ENCODE measurements at places on chromosomes 5 and 9. TPM values are rescaled to one million over a fixed set of nuclear protein-coding genes. Genes with fewer than 3 reads are reported as not detected.

Gene LCN1
- not detected for total RNA-seq

DNA sequence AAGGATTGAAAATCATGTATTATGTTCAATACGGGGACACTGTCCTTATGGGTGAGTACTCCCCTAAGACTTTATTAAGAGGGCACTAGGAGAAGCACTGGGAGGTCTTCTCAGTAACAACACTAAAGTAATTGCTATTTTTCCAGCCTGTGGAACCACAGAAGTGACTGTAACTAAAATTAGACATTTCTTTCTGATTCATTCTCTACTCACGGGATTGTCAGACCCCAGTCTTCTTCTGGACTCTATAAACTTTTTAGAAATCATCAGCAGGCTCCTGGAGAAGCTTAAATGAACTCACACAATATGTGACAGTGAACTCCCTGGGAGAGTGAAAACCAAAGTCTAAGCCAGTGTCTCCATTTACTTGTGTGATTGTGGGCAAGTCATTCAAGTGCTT, 14.5 kb downstream of the TLR4 start:
- DNase-seq, result no peak

Gene IL4
- total RNA-seq, result not detected

Gene MCTP1
- 28.4 TPM for total RNA-seq

DNA sequence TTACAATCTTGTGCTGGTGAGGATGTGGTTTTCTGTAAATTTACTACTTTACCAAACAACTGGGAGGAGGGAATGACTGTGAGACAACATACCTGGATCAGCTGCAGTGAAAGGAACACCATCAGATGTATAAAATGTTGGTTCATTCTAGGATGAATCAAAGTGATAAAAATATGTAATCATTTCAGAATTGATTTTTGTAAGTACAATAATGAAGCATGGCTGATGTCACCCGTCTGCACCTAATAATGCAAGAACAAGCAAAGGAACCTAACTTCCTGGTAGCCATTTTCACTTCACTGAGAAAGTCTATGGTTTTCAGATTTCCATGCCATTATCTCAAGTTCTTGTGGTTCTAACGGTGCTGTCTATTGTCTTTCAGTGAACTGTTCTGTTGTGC, 18.7 kb upstream of the C5orf34 start:
- DNase-seq, result no peak

DNA sequence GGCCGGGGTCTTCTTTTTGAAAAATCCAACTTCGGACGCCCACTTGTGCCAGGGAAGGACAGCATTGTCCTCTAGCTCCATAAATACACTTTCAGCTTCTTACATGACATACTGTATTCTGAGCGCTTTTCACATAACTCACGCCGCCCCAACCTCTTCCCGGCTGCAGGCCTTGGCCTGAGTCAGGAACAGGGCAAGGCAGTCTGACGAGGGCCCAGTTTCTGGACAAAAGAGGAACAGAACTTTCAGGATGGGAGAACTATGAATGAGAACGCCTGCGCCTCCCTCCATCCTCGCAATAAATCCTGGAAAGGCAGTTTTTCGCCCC, 650 bp downstream of the DCTN4 start:
- no peak for DNase-seq

GRCh38 chr5:93071710-93072109, 509.3 kb downstream of the NR2F1-AS1 start:
- no peak for DNase-seq

- DNase-seq, result no peak
Measured at GRCh38 chr5:127353796-127354195, 63.2 kb downstream of the MEGF10 start.

Gene FAM163B
- total RNA-seq, result not detected

- DNase-seq, result peak; percentile 30
Measured at GRCh38 chr9:128555180-128555721, 2.9 kb downstream of the SPTAN1 start.

Gene PDZD2
- total RNA-seq, result 0.76 TPM

DNA sequence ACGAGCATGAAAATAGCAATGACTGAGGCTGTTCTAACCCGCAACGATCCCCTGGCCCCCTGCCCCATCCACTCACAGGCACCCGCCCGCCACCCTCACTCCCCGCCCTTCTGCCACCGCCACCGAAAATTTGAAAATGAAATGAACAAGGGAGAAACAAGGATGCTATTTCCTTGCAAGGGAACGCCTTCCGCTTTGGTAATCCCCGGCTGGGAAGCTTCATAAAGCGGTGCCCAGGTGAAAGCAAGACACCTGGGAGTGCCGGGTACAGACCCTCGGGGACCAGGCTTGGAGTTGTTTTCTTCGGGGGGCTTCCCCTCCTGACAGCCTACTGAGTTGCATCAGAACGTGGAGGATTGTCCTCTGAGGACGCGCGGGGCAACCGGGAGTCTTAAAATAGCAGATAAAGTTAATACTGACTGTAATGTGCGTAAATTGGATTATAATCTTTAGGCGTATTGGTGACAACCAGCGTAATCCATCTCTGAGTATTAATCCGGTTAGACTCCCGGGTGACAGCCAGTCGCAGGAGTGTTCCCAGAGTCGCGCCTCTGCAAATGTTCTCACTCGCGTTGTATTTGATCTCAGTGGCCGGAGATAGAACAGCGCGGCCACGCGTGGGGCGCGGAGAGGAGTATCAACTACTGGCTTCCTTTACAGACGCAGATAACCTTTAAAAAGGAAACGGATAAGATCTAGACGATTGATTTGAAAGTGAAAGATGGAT, 885 bp upstream of the MLLT3 start:
- DNase-seq, result peak; percentile 21

Gene AHRR
- total RNA-seq, result 1.3 TPM

Gene PRR16
- total RNA-seq, result 1.5 TPM

DNA sequence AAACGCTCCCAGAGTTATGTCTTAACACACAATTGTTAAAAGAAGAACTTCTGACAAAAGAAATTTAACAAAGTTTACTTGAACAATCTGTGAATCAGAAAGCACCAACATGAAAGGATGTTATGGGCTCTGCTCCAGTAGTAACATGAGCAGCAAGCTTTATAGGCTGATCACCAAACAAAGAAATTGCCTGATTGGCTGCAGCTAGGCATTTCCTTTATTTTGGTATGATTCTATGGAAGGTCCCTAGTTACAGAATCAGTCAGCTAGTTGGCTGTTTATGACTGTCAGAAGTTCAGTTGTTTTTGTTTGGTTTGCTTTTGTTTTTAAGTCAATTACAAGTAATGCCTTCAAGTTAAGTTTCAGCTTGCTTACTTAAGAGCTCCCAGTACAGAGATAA, 102.4 kb upstream of the SMC2 start:
- DNase-seq, result no peak

GRCh38 chr9:7164440-7165330, 406.9 kb downstream of the KDM4C start:
- DNase-seq, result no peak

DNA sequence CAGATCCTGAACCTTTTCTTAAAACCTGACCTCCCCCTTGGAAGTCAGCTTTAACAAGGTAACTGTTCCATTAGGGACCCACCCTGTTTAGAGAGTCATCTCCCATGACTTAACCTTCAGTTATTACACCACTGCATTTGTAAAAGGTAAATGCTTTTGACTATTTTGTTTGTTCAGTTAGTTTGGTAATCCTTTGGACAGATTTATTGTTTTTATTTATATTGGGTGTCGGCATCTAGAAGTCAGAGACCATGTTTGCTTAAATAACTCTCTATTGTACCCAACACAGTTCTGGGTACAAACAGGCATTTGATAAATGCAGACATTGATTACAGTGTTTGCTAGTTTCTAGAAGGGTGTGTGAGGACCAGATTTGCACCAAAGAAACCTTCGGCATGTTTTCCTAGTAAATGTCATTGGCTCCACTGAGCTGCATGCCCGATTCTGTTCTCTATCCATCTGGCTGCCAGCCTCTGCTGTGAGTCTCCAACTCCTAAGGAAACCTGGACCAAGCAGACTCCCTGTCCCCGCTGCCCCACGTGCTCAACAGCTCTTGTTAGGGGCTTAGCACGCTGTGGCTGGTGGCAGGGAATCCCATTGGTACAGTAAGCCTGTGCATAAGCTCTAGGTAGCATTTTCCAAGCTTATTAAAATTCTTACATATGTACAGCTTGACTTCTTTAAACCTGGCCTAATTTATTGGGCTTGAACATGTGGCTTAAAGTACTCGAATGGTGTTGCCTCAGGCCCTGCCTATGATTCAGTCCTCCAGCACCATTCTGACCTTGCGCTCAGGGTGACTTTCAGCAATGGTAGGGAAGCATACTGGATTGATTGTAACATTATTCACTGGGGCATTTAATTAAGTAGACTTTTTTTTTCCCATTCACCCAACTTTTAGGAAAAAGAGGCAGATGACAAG, 6.6 kb downstream of the PCBD2 start:
- DNase-seq, result no peak

GRCh38 chr5:139808481-139809330, 13.1 kb downstream of the PSD2 start:
- peak; percentile 53 for DNase-seq

Gene IL5
- total RNA-seq, result not detected

Gene ADGRD2
- total RNA-seq, result not detected

Gene ANAPC2
- 51.4 TPM for total RNA-seq

DNA sequence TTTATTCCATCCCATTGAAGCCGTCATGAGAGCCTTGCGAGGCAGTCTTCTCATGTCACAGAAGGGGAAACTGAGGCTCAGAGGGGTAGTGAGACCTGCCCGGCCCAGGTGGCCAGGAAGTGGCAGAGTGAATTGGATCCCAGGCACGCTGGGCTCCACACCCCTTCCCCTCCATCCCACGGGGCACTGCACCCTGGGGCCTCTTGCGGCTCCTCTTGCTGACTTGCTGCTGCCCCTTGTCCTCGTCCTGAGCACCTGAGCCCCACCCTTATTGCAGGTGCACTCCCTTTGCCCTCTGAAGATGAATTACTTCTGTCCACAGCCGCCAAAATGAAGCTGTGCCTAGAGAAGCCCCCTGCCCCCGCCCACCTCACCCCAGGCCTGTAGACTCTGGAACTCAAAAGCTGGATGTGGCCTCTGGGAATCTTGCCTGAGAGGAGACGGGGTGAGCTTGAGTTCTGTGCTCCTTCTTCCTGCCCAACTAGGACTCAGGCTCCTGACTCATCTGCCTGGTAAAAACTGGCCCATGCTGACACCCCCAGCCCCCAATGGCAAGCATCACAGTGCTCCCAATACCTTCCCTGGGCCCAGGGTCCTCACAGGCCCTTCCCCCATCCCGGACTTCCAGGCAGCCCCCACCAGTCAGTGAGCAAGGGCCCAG, 6.4 kb downstream of the NEURL1B start:
- no peak for DNase-seq

Gene ZCCHC10
- total RNA-seq, result 25.9 TPM

GRCh38 chr9:107751567-107752210, 262.1 kb upstream of the KLF4 start:
- DNase-seq, result peak; percentile 61

DNA sequence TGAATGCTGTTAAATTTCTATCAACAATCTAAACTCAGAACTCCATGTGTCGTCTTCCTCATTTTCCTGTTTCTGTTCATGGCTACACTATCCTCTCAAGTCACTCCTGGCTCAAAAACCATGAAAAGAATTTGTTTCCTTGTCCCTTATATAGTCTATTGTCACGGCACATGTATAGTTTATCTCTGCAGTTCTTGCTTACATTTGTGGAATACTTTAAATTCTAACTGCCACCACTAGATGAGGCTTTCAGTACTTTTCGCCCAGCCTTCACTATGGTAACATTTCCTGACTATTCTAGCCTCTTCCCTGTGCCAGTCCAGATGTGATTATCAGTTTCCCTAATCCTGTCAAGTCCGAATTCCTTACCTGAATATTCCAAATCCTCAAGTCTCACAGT, 34.6 kb downstream of the PKD2L2 start:
- DNase-seq, result no peak

- peak; percentile 55 for DNase-seq
Measured at GRCh38 chr5:74966141-74967026, 86.0 kb downstream of the GCNT4 start.

- no peak for DNase-seq
Measured at GRCh38 chr5:31692561-31693221, 53.8 kb downstream of the PDZD2 start.

Gene SLC34A1
- 0.64 TPM for total RNA-seq

Gene PTGS1
- 0.71 TPM for total RNA-seq

DNA sequence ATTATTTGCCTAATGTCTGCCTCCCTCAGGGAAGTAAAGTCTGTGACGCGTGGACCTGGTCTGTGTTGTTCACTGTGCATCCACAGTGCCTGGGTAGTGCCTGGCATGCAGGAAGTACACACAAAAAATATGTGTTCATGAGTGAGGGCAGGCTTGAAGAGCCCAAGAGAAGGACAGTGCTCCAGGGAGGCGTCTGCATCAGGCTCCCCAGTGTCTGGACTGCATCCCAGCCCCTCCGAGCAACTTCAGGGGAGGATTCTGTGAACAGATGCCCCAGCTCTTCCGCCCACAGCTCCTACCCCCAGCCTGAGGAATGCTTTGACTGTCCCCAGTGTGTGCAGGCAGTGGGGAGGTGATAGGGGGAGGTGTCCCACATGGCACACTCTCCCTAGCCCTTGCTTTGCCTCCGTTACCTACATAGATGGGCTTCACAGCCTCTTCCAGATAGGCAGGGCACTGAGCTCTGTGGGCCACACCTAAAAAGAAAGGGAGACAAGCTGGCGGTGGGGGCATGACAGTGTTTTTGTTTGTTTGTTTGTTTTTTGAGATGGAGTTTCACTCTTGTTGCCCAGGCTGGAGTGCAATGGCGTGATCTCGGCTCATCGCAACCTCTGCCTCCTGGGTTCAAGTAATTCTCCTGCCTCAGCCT, 25.4 kb downstream of the IRF1 start:
- DNase-seq, result no peak

DNA sequence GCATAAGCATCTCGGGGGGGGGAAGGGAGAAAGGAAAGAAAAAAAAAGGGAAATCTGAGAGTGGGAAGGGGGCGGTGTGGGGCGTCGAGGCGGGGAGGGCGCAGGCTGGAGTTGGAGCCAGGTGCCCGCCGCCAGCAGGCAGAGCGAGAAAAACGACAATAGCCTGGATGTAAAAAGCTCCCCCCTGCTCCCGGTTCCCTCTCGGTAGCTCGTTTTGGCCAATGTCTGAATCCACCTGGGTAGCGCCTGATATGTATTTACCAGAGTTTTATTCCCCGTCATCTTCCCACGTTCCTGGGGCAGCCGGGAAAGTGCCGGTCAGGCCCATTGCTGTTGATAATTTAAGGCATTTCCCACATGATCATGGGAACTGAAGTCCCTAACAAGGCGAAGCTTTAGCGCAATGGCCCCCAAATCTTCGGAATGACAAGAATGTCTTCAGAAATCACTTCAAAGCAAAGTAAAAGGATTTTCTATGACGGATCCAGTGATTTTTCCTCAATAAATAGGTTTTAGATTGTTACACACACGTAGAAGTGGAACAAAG, 3.0 kb upstream of the OTP start:
- no peak for DNase-seq

DNA sequence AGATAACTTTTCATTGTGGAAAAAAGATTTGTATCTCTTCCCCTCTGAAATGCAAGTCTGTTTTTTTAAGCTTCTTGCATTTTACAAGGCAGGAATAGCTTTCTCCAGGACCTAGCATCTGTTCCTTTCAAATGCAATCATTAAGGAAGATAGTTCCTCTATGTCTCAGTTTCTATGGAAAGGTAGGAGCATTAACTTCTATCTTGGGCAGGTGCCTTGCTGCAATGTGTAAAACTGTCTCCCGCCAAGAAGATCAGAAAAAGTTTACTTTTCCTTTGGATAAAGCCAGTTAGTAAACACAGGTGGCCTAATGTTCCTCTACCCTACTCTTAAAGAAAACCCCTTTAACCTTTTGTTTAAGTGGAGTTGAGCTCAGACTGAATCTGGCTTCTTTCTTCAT, 560.6 kb upstream of the CYLC2 start:
- DNase-seq, result no peak

All from Calu3 (cell line).